ENCODE measurements at places on chromosomes 6 and 20.

GRCh38 chr20:46799781-46800408, 90.4 kb downstream of the SLC2A10 start:
- H3K27me3 ChIP-seq, result no peaks in the 10 kb centered on the region
- H3K27ac ChIP-seq, result no peak overlapping the region
- H3K36me3 ChIP-seq, result no peaks in the 10 kb centered on the region
- no peak for DNase-seq
- no peaks in the 10 kb centered on the region for H3K4me1 ChIP-seq
- H3K4me3 ChIP-seq, result no peak overlapping the region

DNA sequence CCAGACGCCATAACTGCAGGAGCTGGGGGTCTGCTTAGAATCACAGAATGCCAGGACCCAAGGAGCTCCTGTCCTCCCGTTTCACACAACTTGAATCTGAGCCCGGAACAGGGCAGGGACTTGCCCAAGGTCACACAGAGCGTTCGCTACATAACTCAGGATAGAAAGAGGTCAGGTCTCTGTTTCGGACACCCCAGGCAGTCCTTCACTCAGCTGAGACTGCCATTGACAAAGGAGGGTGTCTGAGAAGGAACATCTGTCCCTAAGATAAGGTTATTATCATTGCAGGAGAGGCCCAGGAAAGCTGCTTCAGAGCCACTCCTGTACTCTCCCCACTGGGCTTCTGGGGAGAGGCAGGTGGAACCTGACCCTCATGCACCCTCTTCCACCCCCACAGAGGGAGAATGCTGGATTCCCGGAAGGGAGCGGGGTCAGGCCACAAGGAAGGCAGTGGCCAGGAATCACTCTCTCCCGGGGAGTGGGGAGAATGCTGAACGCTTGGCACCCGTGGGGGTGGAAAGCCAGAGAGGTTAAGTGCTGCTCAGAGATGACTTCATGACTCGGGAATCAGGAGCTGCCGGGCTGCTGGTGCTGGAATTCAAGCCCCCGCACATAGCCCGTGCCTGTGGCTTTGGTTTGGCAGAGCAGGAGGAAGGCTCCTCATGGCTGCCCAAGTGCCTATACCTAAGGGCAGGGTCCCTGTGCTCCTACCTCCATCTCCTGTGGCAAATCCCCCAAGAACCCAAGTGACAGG, 10.7 kb downstream of the SDC4 start:
- H3K27me3 ChIP-seq, result no peaks in the 10 kb centered on the region
- DNase-seq, result no peak
- H3K36me3 ChIP-seq, result no peaks in the 10 kb centered on the region

- no peaks in the 10 kb centered on the region for H3K4me1 ChIP-seq
- DNase-seq, result no peak
- no peaks in the 10 kb centered on the region for H3K27me3 ChIP-seq
- H3K4me3 ChIP-seq, result no peak overlapping the region
Observed at GRCh38 chr20:51731731-51732095, 36.5 kb downstream of the ATP9A start.

- H3K36me3 ChIP-seq, result no peaks in the 10 kb centered on the region
- no peaks in the 10 kb centered on the region for H3K4me1 ChIP-seq
- no peak overlapping the region for H3K4me3 ChIP-seq
- no peaks in the 10 kb centered on the region for H3K27me3 ChIP-seq
Observed at GRCh38 chr6:154080461-154081189, 41.6 kb downstream of the OPRM1 start.

GRCh38 chr6:41277605-41278004, 8.9 kb downstream of the TREM1 start:
- no peak overlapping the region for H3K27ac ChIP-seq
- no peaks in the 10 kb centered on the region for H3K4me1 ChIP-seq
- peaks cover 4% of the 10 kb centered on the region for H3K27me3 ChIP-seq
- DNase-seq, result no peak

DNA sequence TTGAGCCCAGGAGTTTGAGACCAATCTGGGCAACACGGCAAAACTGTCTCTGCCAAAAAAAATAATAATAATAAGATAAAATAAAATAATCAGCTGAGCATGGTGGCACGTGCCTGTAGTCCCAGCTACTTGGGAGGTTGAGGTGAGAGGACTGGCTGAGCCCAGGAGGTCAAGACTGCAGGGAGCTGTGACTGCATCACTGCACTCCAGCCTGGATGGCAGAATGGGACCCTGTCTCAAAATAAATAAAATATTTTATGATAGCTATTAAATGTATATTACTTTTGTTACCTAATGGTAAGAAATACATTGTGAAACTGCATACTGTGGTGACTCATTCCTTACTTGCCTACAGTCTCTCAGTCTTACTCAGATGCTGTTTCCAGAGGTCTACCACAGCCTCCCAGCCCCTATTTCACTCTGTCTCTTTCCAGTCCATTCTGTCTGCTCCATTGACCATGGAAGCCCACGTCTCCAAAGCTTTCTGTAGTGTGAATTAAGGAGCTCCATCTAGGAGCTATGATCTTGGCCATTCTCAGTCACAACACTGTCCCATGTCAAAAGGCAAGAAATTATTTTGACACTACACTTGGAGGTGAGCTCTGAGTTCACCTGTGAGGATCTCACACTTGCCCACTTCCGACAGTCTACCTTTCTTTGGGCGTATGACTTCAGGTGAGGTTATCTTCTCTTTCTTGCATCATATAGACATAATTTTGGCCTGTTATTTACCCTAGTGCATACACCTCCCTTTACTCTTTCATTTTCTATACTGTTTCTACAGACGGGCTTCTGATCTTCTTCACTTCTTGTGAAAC, 22.4 kb upstream of the SNX9 start:
- no peaks in the 10 kb centered on the region for H3K27me3 ChIP-seq
- no peak overlapping the region for H3K27ac ChIP-seq
- no peak for DNase-seq
- H3K4me1 ChIP-seq, result no peaks in the 10 kb centered on the region
- no peak overlapping the region for H3K4me3 ChIP-seq
- H3K36me3 ChIP-seq, result no peaks in the 10 kb centered on the region

GRCh38 chr20:54320148-54320607, 112.3 kb downstream of the PFDN4 start:
- no peaks in the 10 kb centered on the region for H3K27me3 ChIP-seq
- H3K27ac ChIP-seq, result no peak overlapping the region
- no peaks in the 10 kb centered on the region for H3K36me3 ChIP-seq
- DNase-seq, result no peak
- H3K4me1 ChIP-seq, result no peaks in the 10 kb centered on the region
- H3K4me3 ChIP-seq, result no peak overlapping the region
